ENCODE measurements at places on chromosomes 5 and 9. TPM values are rescaled to one million over a fixed set of nuclear protein-coding genes. Genes with fewer than 3 reads are reported as not detected.
A peak's percentile ranks its signal among the peaks of the same experiment; 100 is the strongest.

Gene DBH
- total RNA-seq: not detected

Gene NMUR2
- total RNA-seq: not detected

DNA sequence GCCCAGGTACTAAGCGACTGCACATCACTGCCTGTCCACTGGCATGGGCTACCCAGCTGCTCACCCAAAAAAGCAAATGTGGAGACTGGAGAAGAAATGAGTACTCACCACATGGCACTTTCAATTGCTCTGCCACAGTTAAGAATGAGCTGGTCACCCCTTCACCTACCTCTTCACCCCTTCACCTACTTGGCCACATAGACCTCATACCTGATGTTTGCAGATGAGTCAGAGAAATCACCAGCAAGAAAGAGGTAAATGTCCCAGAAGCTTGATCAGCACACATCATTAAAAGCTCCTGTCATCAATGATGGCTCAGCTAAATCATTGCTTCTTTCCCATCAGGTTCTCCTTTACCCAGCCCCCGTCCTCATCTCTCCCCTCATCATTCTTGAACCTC is 7.6 kb upstream of the PRUNE2 start:
- H3K27ac ChIP-seq: no peak overlapping the region
- no peaks in the 10 kb centered on the region for H3K27me3 ChIP-seq
- H3K4me3 ChIP-seq: no peak overlapping the region
- no peaks in the 10 kb centered on the region for H3K36me3 ChIP-seq
- H3K4me1 ChIP-seq: peaks cover 9% of the 10 kb centered on the region

DNA sequence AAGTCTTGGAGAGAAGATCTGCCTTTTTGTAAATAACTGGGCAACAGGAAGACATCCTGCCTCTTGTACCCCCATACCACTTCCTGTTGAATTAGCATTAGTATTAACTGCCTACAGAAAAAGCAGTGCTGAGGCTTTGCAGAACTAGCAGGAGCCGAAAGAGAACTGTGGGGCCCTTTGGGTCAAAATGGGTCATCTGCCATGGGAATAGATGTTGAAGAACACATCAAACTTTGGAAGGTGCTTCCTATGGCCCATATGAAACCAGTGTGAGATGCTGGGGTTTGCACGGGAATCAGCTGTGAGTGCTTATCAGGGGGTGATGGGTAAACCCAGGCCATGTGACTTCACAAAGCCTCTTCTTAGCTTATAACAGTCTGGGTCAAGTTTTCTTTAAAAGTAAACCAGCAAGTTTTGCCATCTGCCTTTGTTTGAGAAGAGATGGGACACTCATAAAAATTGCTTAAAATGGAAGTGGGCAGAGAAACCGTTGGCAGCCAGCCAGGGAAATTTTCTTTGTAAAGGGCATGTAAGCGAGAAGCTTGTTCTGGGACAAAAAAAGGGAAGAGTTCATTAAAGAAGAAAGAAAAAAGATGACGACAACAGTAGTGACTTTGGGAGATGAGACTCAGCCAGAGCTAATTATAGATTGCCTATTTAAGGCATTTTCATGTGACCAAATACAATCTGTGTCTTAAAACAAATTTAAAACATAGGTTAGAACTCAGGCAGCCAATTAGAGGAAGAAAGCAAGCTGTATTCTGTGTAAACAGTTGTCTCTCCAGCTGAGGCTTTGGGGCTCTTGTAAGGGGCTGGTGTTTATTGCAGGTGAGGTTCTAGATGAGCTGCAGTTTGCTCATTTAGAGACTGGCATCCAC is 4.4 kb downstream of the SLC25A25 start:
- H3K4me3 ChIP-seq: no peak overlapping the region
- H3K27ac ChIP-seq: peak overlapping the region; percentile 19
- H3K27me3 ChIP-seq: no peaks in the 10 kb centered on the region
- H3K4me1 ChIP-seq: no peaks in the 10 kb centered on the region
- DNase-seq: peak; percentile 53

GRCh38 chr9:103186959-103187358 is 191.8 kb downstream of the CYLC2 start:
- H3K36me3 ChIP-seq: no peaks in the 10 kb centered on the region
- no peak for DNase-seq
- no peaks in the 10 kb centered on the region for H3K4me1 ChIP-seq
- H3K27me3 ChIP-seq: no peaks in the 10 kb centered on the region
- H3K27ac ChIP-seq: no peak overlapping the region

DNA sequence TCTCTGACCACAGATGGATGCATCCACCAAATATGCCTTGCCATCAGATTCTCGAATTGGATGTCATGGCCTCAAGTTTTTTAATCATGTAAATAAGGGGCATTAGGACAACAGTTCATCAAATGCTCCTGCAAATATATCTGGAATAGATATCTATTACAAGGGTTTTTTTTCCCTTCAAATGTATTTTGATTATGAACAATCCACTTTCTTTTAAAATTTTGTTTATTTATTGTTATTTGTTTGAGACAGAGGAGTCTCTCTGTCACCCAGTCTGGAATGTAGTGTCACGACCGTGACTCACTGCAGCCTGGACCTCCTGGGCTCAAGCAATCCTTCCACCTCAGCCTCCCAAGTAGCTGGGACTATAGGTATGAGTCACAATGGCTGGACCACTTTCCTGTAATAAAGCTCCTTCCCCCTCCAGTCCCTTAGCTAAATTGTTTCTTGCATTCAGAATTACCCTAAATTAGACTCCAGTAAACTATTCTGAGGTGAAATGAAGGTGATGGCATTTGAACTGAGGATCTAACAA is 1412.1 kb downstream of the EFNA5 start:
- no peaks in the 10 kb centered on the region for H3K36me3 ChIP-seq
- H3K27me3 ChIP-seq: no peaks in the 10 kb centered on the region
- no peak for DNase-seq
- H3K27ac ChIP-seq: no peak overlapping the region
- no peak overlapping the region for H3K4me3 ChIP-seq
- H3K4me1 ChIP-seq: no peaks in the 10 kb centered on the region

GRCh38 chr5:143063175-143063970 is 293.2 kb downstream of the ARHGAP26 start:
- no peaks in the 10 kb centered on the region for H3K27me3 ChIP-seq
- no peak for DNase-seq
- no peaks in the 10 kb centered on the region for H3K36me3 ChIP-seq
- peaks cover 13% of the 10 kb centered on the region for H3K4me1 ChIP-seq
- no peak overlapping the region for H3K4me3 ChIP-seq
- no peak overlapping the region for H3K27ac ChIP-seq

DNA sequence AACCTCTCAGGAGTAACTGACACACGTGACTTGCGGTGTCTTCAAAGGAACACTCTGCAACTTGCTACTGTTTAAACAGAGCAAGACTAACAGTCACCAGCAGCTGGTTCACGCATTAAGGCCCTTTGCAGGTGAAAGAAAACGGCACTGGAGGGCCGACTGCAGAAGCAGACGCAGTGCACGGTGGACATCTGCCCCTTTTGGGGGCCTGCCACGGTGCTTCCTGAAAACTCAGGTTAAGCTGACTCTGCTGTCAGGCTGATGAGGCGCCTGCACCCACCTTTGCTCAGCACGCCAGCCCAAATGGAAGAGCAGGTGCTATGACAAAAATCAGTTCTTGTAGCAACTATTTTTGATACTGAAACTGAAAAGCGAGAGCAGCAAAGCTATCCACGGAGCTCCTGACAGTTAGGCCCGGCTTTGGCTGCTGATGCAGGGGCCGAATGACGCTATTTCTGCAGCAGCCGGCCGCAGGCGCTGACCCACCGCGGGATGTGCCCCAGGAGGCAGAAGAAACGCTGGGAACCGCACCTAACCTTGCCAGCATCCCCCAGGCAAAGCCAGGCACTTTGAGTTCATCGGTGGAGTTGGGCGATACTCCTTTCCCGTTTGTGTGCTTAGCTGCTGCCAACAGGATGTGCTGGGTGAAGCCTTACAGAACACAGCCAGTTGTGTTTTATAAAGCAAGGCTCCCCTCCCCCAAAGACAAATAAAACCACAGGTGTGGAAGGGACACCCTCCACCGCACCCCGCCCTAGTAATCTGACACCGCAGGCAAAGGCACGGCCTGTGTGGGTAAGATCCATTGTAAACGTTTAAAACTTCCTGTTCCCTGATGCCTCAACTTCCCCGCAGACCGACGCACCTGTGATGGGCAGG is 21.1 kb upstream of the TERT start:
- DNase-seq: peak; percentile 84
- H3K27me3 ChIP-seq: no peaks in the 10 kb centered on the region
- H3K36me3 ChIP-seq: peaks cover 27% of the 10 kb centered on the region
- no peak overlapping the region for H3K27ac ChIP-seq

DNA sequence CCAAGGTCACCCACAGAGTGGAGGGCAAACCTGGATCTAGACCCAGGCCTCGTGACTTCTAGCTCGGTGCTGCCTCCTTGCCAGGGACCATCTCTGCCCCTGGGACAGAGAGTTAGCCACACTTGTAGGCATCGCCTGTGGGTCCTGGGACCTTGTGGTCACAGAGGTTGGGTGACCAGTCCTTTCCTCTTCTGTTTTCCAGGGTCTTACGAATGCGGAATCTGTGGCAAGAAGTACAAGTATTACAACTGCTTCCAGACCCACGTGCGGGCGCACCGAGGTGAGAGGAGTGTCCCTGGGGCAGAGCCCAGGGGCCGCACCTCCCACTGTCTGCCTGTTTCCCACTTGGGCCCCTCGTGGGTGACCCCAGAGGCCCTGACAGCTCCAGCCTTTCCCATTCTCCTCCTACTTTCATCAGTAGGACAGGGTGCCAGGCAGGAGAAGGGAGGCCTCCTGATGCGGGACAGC is 76.3 kb downstream of the AMBP start:
- peaks cover 7% of the 10 kb centered on the region for H3K36me3 ChIP-seq
- H3K4me3 ChIP-seq: no peak overlapping the region
- H3K27me3 ChIP-seq: no peaks in the 10 kb centered on the region
- peak; percentile 2 for DNase-seq

Data from kidney (tissue), 22 donors.